ENCODE measurements at places on chromosomes 12 and 14.

GRCh38 chr14:89507521-89507920, 90.5 kb upstream of the FOXN3 start:
- no peak for DNase-seq

DNA sequence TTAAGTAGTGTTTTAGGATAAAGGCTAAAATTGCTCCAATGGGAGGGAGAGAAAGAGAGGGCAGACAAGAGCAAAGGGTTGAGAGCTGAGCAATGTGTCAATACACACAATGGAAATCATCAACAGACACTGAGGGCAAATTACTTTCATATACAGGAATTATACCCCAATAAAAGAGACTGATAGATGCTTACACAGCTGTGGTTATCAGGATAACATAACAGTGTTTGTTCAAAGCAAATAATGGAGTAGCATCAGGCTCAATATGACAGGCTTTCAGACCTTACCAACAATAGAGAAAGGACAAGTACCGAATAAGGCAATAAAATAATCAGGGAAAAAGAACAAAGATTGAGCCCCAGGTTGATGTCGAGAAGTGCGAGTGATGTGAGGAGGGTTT, 53.4 kb upstream of the DIO2 start:
- DNase-seq, result no peak

GRCh38 chr12:75592086-75592485, 80.7 kb upstream of the KRR1 start:
- DNase-seq, result no peak

- DNase-seq, result no peak
Measured at GRCh38 chr14:53570411-53571387, 385.9 kb downstream of the BMP4 start.

GRCh38 chr14:32710731-32711680, 227.7 kb upstream of the NPAS3 start:
- DNase-seq, result peak; percentile 56

GRCh38 chr14:95180966-95181741, 23.8 kb upstream of the DICER1 start:
- no peak for DNase-seq

DNA sequence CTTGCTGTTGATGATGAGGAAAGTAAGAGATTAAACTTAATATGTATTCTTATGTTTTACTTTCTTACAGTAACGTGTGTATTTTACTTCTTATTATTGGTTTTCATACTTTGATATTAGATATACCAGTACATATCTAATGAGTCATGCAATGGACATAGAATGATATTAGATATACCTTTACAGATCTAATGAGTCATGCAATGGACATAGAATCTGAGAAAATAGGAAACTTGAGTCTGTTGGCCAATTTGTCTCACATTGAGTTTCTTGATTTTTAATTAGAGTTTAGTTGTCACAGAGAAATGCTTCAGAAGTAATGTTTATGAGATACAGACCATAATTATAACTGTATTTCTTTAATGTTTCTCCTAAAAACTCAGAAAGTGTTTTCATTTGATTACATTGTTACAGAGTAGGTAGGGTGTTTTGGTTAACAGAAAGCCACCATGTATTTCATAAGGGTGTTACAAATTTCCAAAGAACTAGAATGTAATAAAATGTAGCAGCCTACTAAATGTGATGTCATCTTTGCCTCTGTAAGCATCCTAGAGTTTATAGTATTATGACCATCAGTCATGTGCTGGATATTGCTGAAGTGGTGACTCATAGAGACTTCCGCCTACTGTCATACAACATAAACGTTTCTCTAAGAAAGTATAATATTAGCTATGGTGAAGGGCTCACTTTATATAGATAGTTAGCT, 3.0 kb downstream of the GAS2L3 start:
- DNase-seq, result no peak

GRCh38 chr12:117966511-117966910, 2.3 kb downstream of the KSR2 start:
- DNase-seq, result no peak

DNA sequence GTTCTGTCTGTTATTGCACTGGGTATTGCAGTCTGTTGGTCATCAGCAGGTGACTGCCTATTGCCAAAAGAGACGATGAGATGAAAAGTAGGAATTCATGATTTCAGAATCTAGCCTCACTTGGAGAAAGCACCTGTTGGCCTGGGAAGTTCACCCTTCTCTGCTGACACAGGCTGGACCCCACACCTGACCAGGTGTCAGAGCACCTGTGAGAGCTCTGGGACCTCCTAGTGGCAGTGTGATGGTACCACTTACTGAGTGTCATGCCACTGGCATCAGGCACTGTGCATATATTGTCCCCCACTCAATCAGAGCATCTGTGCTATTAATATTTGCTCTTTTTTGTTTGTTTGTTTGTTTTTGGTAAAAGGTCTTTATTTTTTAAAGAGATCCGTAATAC, 68.0 kb downstream of the RASSF3 start:
- no peak for DNase-seq

DNA sequence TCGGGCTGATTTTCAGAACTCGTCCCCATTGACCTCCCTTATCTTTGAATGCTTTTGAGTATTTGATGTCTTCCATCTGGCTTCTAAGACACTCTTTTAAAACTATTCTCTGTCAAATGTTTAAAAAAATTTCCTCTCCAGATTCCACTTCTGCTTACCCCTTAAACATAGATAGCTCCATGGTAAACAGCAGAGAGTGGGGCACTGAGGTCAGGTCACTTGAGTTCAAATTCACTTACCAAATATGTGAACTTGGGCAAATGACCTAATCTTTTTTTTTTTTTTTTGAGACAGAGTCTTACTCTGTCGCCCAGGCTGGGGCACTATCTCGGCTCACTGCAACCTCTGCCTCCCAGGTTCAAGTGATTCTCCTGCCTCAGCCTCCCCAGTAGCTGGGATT, 126.8 kb upstream of the CPSF6 start:
- DNase-seq, result no peak

DNA sequence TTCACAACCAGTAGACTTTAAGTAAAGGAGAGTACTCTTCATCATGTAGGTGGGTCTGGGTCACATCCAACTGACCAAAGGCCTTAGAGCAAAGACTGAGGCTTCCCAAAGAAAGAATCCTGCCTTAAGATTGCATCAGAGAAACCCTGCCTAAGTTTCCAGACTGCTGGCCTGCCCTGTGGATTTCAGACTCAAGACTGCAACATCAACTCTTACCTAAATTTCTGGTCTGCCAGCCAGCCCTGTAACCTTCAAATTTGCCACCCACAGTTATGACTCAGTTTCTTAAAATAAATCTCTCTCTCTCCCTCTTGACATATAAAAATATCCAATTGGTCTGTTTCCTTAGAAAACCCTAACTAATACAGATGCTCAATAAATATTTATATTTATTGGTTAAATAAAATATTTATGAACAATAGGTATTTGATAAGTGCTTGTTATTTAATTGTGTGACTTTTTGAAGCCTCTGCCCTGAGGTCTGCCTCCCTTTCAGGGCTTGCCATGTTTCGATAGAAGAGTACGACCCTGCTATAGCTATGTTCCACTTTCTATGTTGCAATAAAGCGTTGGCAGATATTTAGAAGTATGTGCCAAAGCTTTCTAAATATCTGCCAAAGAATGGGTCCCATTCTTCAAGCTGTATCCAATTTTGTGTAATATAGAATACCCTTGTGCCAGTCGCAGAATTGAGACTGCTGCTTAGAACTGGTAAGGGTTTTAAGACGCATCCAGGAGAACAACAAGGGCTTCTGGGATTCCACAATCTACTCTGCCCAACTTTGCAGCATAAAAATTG, 65.7 kb downstream of the TMEM30B start:
- no peak for DNase-seq

DNA sequence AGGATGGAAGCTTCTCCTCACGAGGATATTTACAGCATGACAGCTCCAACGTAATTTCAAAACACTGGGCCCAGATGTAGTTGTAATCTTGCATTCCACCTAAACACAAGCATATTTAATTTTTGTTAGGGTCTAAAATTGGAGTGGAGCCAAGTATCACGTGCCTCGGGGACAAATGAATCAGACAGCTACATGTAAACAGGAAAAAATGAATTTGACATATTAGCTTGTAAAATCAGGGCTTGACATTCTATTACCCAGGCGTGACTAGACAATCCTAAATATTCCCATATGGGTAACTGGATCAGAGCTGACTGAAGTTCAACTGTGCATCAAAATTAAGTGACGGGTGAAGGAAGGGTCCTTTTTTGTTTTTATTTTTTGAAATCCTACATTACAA, 59.0 kb downstream of the MDM2 start:
- DNase-seq, result no peak

DNA sequence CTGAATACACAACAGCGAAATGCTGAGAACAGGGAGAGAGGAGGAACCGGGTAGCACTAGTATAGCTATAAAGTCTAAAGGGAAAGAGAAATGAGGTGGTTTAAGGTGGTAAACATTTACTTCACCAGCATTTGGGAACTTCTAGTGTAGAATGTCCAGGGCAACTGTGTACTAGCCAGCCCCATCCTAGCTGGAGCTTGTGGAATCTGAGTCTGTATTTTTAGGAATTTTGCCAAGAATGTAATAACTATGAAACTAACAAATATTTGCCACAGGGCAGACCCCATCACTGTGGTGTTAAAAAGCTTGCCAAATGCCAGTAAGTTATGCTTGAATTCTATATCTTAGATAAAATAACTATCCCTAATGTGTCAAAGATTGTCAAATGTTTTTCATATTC, 398.9 kb upstream of the MIS18BP1 start:
- DNase-seq, result no peak

Measured in BE2C (cell line).